ENCODE measurements at places on chromosomes 7 and 10.

DNA sequence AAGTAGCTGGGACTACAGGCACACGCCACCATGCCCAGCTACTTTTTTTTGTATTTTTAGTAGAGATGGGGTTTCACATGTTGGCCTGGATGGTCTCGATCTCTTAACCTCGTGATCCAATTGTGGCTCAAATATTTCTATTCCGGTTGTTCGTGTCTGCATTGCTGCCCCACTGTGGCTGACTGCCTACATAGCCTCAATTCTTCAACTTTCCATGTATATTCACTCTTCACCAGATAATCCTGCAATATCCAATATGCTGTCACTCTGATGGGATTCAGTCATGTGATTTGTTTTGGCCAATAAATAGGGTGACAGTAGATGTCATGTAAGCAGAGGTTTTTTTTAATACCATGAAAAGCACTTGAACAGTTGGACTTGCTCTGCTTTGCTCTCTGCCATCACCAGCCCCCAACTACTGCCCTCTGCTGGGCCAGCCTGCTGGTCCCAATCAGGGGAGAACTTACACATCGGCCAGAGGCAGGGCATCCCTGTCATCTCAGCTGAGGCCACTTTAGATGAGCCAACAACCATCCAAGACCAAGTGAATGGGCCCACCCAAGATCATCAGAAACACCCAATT is 56.7 kb downstream of the NSUN6 start:
- DNase-seq: no peak

GRCh38 chr10:97961945-97962344 is 68.5 kb downstream of the CRTAC1 start:
- no peak for DNase-seq

DNA sequence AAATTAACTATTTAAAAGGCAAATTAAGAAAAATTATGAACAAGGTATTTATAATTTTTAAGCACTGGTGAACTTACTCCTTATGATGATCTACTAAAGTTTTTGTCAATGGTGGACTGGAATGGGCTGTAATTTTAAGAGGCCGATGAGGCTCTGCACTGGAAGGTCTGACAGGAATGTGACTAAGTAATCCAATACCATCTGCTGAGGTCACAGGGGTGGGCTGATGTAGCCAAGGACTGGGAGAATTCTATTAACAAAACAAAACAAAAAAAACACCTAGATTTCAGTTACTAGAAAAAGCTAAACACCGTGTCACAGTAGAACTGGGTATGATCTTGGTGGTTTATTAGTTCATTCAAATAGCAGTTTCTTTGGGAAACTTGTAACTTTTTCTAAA is 75.9 kb downstream of the NRBF2 start:
- DNase-seq: no peak

- no peak for DNase-seq
These were observed 13.0 kb upstream of the GSTK1 start for GRCh38 chr7:143250199-143250598.

GRCh38 chr10:110723224-110723891 is 79.2 kb downstream of the RBM20 start:
- no peak for DNase-seq

DNA sequence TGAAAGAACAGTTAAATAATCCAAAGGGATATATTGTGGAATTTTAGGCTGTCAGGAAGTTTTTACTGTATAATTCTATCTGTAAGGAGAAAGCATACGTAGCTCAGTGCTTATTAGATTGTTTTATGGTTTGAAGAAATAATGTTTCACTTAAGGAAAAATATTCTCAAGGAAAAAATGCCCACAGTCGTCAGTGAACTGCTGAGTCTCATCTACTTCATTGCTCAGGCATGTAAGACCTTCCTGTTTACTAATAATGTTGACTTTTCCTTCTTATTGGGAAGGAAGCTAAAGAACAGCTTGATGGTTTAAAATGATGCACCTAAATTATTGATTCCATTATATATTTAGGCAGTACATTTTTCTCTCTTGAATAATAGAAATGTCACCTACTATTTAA is 304.2 kb downstream of the SDK1 start:
- DNase-seq: no peak

DNA sequence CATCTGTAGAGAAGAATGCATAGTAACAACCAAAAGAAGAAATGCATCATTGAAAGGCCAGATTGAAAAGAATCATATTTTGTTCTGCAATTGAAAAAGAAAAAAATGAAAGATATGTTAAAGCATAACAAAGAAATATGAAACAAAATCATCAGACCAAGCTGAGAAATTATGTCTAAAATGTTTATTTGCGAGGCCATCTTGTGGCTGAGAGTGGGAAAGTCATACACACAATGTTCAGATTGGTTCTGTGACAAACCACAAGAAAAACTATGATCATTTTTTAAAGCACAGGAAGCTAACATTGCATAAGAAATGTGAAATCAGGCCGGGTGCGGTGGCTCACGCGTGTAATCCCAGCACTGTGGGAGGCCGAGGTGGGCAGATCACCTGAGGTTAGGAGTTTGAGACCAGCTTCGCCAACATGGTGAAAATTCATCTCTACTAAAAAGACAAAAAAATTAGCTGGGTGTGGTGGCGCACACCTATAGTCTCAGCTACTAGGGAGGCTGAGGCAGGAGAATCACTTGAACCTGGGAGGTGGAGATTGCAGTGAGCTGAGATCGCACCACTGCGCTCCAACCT is 36.6 kb downstream of the ABCB5 start:
- no peak for DNase-seq

DNA sequence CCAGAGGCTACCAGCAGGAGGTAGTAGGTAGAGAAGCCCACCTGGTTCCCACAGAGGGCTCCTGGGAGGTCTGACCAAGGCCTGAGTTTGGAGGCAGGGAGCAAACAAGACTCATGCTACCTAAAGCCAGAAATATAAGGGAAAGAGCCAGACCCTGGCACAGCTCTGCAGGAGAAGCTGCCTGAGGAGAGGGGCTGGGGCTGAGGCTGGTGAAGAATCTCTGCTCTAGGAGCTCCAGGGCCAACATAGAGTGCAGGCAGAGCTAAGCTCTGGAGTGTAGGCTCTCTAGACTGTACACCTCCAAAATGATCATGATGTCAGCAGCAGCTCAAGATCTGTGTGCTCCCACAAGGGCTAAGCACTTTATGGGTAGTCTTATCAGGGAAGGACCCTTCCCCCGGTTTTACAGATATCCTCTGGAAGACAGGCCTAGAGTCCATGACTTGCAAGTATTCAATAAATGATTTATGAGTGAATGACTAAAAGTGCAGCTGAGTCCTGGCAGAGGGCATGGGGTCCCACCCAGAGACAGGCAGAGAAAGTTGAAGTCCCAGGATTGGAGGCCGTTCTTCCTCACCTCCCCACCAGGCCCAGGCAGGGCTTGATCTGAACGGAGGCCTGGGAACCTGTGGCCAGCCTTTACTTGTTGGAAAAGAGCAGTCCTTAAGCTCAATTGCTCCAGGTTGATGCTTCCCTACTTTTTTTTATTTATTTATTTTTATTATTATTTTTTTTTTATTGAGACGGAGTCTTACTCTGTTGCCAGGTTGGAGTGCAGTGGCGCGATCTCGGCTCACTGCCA is 71.5 kb upstream of the LRRC4 start:
- no peak for DNase-seq

- no peak for DNase-seq
These were observed 316.6 kb downstream of the KCNMA1 start for GRCh38 chr10:77320971-77321471.

GRCh38 chr7:141208539-141208938 is 134.7 kb downstream of the TMEM178B start:
- no peak for DNase-seq

DNA sequence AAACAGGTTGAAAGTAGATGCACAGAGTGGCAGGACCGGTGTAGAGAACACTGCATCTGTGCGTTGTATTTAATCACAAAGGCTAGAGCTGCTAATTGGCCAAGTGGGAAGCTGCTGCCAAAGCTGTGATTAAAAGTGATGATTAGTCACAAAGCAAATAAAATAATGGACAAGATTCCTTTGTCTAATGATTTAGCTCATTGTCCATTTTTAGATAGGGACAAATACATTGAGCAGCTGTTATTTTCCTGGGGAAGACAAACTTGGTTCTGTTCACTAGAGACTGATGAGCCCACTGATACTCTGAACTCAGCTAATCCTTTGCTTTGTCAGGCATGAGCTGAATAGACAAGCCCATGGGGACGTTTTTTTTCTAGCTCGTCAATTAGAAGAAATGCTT is 19.7 kb downstream of the UBE3C start:
- DNase-seq: no peak

GRCh38 chr10:14879124-14879927 is 660 bp downstream of the SUV39H2 start:
- DNase-seq: peak; percentile 8

DNA sequence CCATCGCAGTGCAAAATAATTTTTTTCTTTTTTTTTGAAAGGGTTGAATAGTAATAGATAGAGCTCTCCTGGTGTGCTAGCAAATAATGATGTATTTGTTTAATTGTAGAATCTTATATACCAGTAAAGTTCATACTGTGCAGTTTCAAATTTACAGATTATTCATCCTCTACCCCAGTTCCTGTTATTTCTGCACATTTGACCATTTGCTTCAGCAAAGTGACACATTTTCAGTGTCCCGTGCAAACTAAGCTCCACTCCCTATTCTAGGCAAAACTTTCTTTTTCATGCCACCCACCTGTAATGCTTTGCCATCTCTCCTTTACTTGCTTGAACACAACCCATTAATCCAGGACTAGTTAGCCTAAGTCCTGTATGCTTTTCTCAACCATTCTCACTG is 43.0 kb downstream of the SHOC2 start:
- DNase-seq: no peak

Measured in activated T-helper 9 cell treated with anti-CD3 and anti-CD28 coated beads, Interleukin-2, amount 50 U/mL, for 16 hours (primary cell).